Body of pancreas (tissue), 4 donors: ENCODE measurements at places on chromosomes 16 and 17.

DNA sequence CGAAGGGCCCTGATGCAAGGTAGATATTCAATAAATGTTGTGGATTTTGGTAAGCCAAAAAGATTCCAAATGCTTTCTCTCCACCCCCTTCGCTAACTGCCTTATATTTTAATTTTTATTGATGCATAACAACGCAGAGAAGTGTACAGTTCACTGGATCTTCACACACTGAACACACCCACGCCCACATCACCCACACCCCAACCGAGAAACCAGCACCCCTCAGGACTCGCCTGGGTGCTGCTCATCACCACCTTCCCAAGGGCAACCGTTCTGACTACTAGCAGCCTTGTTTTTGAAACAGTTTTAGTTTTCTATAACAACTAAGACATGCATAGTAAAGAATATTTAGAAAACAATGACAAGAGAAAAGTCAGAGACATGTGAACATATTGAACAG, 9.1 kb upstream of the PLCG2 start:
- H3K4me1 ChIP-seq, result peaks cover 16% of the 10 kb centered on the region
- H3K4me3 ChIP-seq, result no peak overlapping the region
- no peak overlapping the region for H3K27ac ChIP-seq
- DNase-seq, result no peak

GRCh38 chr17:47693731-47694580, at the start of gene TBKBP1:
Gene TBKBP1, plus strand, starts transcription at chr17:47694161. Its CDS starts 1,952 bp downstream, at chr17:47696113.
- H3K27me3 ChIP-seq, result no peaks in the 10 kb centered on the region
- peak; percentile 68 for DNase-seq
- H3K27ac ChIP-seq, result peak within 1 kb of the TSS; percentile 75
- peak within 1 kb of the TSS; percentile 99 for H3K4me3 ChIP-seq

DNA sequence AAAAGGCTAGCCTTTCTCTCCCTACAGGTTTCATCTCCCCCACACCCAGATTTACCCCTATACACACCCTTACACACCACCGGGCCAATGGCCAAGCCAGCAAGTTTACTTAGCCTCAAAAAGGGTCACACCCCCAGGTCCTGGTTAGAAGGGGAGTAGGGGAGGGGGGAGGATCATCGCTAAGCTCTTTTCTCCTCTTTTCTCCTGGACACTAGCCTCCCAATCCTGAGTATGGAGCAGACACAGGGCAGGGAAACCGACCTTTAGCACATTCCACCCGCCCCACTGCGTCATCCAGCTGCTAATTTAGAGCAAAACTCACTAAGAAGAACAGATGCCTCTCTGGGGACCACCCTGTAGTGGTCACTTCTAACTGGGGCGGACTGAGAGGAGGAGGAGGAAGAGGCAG, 4.4 kb downstream of the ACLY start:
- H3K27me3 ChIP-seq, result no peaks in the 10 kb centered on the region
- H3K36me3 ChIP-seq, result peaks cover 22% of the 10 kb centered on the region
- H3K4me3 ChIP-seq, result no peak overlapping the region
- no peak for DNase-seq

GRCh38 chr16:72312828-72313227, 140.9 kb upstream of the PMFBP1 start:
- peaks cover 9% of the 10 kb centered on the region for H3K4me1 ChIP-seq
- no peak overlapping the region for H3K27ac ChIP-seq
- no peak for DNase-seq
- H3K36me3 ChIP-seq, result no peaks in the 10 kb centered on the region
- no peak overlapping the region for H3K4me3 ChIP-seq
- no peaks in the 10 kb centered on the region for H3K27me3 ChIP-seq

GRCh38 chr17:37731056-37731455, 13.8 kb downstream of the HNF1B start:
- H3K27me3 ChIP-seq, result no peaks in the 10 kb centered on the region
- H3K4me3 ChIP-seq, result no peak overlapping the region
- H3K27ac ChIP-seq, result peak overlapping the region; percentile 32
- DNase-seq, result no peak
- peaks cover 49% of the 10 kb centered on the region for H3K4me1 ChIP-seq

DNA sequence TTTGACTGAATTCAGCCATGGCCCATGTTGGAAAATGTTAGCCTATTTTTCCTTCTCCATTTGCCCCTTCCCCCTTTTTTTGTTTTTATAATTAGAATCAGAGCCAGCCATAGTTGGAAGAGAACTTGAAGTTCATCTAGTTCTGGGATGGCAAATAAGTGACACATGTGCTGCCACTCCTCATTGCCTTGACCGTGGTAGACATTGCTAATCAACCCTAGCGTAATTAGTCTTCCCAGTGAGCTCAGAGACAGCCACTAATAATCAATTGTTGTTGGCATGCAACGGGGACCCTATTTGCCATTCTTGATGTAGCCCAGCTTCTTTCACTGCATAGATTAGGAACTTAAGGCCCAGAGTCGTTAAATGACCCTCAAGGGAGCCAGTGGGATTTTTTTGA, 16.6 kb downstream of the CMIP start:
- H3K4me1 ChIP-seq, result peaks cover 43% of the 10 kb centered on the region
- H3K36me3 ChIP-seq, result no peaks in the 10 kb centered on the region
- no peaks in the 10 kb centered on the region for H3K27me3 ChIP-seq
- H3K4me3 ChIP-seq, result no peak overlapping the region
- no peak for DNase-seq

DNA sequence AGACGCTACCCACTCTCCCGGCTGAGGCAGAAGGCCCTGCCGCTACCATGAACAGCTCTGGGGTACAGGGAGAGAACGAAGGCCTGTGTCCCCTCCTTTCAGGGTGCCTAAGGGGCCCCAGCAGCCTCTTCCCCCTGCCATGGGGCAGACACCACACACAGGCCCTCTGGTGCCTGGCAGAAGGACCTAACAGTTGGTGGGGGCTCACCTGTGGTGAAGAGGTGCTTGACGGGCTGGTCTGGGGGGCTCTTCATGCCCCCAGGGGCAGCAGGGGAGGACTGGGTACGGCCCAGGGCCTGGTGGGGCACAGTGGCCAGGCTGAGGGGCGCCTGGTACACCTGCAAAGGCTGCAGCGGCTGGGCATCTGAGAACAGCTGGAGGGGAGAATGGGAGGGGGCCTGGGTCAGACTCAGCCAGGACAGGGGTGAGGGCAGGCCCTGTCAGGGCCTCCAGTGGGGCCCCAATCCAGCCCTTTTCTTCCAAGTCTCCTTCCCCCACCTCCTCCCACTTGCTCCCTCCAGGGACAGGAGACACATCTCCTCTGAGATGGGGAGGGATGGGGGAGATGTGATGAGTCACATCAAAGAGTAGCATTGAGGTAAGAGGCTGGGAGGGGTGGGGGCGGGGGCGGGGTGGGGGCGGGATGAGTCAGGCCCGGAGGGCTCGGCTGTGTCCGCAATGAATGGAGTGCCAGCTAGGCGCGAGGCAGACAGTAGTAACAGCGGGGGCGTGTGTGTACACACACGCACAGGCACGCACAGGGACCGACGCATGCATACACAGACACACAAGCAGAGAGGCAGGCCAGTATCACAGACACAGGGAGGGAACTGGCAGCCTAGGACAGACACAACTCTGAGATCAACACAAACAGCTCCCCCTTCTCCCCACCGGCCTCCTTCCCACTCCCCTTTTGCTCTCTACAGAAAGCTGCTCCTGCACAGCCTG, 16.1 kb downstream of the G6PC3 start:
- peaks cover 22% of the 10 kb centered on the region for H3K36me3 ChIP-seq
- no peak overlapping the region for H3K27ac ChIP-seq
- DNase-seq, result no peak
- no peaks in the 10 kb centered on the region for H3K27me3 ChIP-seq

DNA sequence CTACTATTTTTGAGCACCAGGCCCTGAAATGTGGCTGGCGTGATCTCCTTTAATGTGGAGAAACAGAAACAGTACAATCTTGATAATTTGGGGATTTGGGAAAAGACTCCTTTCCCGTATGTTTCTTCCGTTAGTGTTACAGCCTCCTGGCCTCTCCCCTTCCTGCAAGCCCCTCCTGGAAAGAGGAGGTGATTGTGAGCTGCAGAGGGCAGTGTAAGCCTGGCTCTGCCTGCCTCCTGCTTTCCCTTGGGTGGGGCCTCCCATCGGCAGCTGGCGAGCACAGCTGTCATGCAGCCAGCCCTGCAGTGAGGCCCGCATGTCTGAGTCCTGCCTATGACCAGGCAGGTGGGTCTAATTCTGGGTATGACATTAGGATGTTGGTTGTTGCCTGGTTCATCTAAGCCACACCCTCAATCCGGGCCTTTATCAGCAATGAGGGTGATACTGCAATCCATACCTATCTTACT, 48.7 kb upstream of the WSB1 start:
- H3K27ac ChIP-seq, result peak overlapping the region; percentile 82
- peak; percentile 84 for DNase-seq
- no peak overlapping the region for H3K4me3 ChIP-seq

GRCh38 chr17:77126519-77126918, 14.2 kb upstream of the SEC14L1 start:
- H3K27me3 ChIP-seq, result no peaks in the 10 kb centered on the region
- no peaks in the 10 kb centered on the region for H3K36me3 ChIP-seq
- no peak overlapping the region for H3K27ac ChIP-seq
- H3K4me3 ChIP-seq, result no peak overlapping the region
- peak; percentile 95 for DNase-seq

- peaks cover 15% of the 10 kb centered on the region for H3K4me1 ChIP-seq
- H3K27me3 ChIP-seq, result no peaks in the 10 kb centered on the region
- H3K4me3 ChIP-seq, result no peak overlapping the region
- peak; percentile 84 for DNase-seq
- no peaks in the 10 kb centered on the region for H3K36me3 ChIP-seq
These were observed 126.0 kb upstream of the SDK2 start for GRCh38 chr17:73770115-73770848.

- H3K4me1 ChIP-seq, result peaks cover 4% of the 10 kb centered on the region
- no peaks in the 10 kb centered on the region for H3K27me3 ChIP-seq
- H3K27ac ChIP-seq, result no peak overlapping the region
- no peak overlapping the region for H3K4me3 ChIP-seq
- no peaks in the 10 kb centered on the region for H3K36me3 ChIP-seq
- DNase-seq, result no peak
These were observed 5.9 kb downstream of the SLC38A7 start for GRCh38 chr16:58678716-58679115.

DNA sequence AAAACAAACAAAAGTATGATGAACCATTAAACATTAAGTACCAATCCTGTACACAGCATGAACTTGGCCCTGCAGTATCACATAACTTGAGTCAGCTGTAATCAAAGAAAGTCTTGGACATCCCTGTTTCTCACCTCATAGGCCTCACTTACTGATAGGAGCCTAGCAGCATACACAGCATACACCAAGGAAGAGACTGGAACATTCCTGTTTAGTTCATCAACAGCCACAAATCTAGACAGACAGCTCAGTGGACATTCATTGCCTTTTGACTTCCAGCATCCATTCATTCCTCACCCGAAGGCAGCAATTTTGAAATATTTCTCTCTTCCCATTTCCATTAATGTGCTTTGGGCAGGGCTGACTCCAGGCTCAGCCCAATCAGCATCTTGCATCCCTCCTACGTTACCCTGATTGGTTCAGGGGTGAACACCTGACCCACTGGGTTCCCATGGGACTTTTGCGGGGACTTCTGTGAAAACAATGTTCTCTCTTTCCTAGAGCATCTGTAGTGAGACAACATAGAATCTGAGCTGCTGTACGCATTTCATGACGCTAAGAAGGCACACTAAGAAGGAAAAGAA, 336.7 kb upstream of the ZFHX3 start:
- H3K27me3 ChIP-seq, result no peaks in the 10 kb centered on the region
- H3K4me3 ChIP-seq, result no peak overlapping the region
- no peak overlapping the region for H3K27ac ChIP-seq
- no peaks in the 10 kb centered on the region for H3K4me1 ChIP-seq

GRCh38 chr17:75131278-75132017, at the start of gene NT5C:
Gene NT5C, minus strand, starts transcription at chr17:75131742. Its CDS starts 35 bp downstream, at chr17:75131707.
- peaks cover 18% of the 10 kb centered on the region for H3K4me1 ChIP-seq
- H3K4me3 ChIP-seq, result peak within 1 kb of the TSS; percentile 92
- H3K27ac ChIP-seq, result peak within 1 kb of the TSS; percentile 89
- no peaks in the 10 kb centered on the region for H3K27me3 ChIP-seq

GRCh38 chr17:67246653-67247415, 1.8 kb upstream of the HELZ start:
- peak overlapping the region; percentile 25 for H3K27ac ChIP-seq
- H3K4me1 ChIP-seq, result peaks cover 26% of the 10 kb centered on the region
- no peak overlapping the region for H3K4me3 ChIP-seq
- peak; percentile 79 for DNase-seq
- no peaks in the 10 kb centered on the region for H3K27me3 ChIP-seq

DNA sequence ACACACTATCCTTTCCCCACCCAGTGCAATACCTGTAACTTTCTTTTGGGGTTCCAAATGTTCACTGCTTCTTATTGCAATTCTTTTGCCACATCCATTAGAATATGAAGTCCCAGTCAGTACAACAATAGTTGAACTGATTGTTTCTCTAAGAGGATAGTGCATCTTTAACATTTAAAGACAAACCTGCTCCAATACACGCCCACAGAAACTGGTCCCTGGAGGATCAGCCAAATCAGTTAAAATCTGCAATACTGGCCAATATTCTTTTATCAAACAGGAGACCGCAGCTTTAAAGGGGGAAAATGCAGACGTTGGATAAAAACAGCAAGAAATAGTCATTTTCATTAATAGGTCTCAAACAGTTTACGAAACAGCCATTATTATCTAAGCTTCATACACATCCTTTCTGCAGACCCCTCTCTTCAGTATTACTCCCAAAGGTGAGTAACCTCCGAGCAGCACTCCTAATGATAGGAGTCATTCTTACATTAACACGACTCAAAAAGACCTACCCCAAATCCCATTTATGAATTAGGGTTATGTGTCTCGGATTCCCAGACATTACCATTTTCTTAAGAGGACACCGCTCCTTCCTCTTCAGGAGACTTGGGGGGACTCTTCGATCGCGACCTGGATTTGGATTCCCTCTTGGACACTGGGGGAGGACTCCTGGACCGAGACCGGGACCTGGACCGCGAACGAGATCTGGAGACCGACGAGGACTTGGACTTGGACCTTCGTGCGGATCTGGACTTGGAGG, 1.4 kb downstream of the SRSF2 start:
- peak overlapping the region; percentile 98 for H3K27ac ChIP-seq
- peak overlapping the region; percentile 85 for H3K4me3 ChIP-seq
- no peaks in the 10 kb centered on the region for H3K27me3 ChIP-seq
- DNase-seq, result no peak

DNA sequence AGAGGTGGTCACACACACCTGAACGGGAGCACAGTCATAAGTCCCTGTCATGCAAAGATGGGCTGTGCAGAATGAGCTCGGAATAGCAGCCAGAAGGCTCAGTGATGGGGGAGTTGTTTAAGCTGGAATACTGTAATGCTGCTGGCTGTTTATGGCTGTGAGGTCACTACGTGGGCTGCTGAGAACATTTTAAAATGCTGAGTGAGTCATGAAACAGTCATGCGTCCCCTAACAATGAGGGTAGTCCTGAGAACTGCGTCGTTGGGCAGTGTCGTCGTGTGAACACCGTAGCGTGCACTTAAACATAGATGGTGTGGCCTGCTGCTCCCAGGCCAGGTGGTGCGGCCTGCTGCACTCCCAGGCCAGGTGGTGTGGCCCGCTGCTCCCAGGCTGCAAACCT, 39.7 kb downstream of the TBCD start:
- no peak for DNase-seq
- no peak overlapping the region for H3K27ac ChIP-seq
- H3K4me1 ChIP-seq, result no peaks in the 10 kb centered on the region
- no peaks in the 10 kb centered on the region for H3K36me3 ChIP-seq
- H3K27me3 ChIP-seq, result no peaks in the 10 kb centered on the region

GRCh38 chr16:80704751-80705505, 99.5 kb downstream of the CDYL2 start:
- no peaks in the 10 kb centered on the region for H3K27me3 ChIP-seq
- H3K36me3 ChIP-seq, result no peaks in the 10 kb centered on the region
- no peaks in the 10 kb centered on the region for H3K4me1 ChIP-seq
- H3K4me3 ChIP-seq, result no peak overlapping the region
- DNase-seq, result no peak
